ENCODE measurements at places on chromosomes 1 and 21.

- DNase-seq = no peak
Measured at GRCh38 chr1:243465738-243466137, 209.9 kb downstream of the SDCCAG8 start.

GRCh38 chr1:234763910-234764309 is 153.9 kb upstream of the IRF2BP2 start:
- no peak for DNase-seq

GRCh38 chr1:183638649-183639387 is 3.2 kb upstream of the ARPC5 start:
- no peak for DNase-seq

- no peak for DNase-seq
Measured at GRCh38 chr21:37342046-37342632, 24.4 kb upstream of the DYRK1A start.

DNA sequence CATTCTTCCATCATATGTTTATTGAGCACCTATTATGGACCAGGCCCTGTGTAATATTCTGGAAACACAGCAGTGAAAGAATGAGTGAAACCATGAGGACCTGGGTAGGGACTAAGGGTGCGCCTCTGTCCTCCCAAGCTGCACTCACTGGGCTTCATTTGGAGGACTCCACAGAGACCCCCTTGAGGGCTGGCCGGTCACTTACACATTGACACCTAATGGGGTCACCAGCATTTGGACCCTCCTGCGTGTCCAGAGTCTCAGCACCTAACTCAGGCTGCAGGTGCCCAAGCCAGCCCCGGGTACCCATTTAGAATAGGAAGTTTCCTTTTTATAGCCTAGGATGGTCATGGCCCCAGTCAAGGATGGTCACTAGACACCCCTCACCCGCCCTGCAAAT is 2.8 kb upstream of the FNDC5 start:
- DNase-seq = no peak

DNA sequence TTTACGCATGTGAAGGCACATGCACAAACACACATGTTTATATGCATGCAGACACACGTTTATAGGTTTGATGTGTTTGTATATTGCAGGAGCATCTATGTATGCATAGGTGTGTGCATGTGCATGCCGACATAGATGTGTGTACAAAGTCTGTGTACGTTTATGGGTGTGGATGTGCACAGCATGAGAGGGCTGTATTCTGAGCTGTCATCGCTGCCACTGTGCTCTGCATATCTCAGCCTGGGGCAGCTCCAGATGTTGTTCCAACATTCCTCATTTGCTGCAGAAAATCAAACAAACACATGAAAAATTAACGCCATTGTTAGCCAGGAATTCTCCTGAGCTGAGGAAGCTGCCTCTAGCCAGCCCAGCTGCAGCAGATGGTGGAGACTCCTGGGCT is 132.3 kb upstream of the CSF3R start:
- DNase-seq = no peak

DNA sequence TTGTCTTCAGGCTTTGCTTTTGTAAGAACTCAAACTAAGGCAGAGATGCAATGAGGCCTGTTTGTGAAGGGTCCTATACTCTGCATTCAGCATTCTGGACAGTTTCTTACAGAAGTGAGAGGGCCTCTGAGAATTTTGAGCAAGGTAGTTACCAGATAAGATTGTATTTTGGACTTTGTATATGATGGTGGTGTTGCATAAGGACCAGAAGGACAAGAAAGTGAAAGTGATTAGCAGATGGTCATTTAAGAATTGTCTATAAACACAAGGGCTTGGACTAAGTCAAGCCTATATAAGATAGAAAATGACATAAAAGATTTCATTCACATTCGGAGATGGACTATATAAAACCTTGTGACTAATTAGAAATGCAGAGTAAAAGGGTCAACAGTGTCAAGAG is 537.0 kb downstream of the PTBP2 start:
- DNase-seq = no peak

DNA sequence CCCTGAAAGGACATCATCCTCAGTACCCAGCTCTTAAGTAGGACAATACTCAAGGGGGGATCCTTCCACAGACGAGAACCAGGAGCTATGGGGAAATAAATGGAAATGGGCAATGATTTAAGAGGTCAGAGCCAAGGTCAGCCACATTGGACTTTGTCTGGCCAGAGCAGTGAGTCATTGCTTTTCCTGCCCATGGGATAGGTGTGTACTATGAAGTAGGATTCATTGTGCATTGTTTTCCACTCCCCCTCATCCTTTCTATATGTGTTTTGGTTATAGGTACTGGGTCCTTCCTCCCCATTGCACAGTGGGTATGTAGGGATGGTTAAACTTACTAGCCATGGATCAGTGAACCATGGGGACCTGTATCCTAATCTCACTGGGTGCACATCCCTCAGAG is 328.9 kb upstream of the USP25 start:
- no peak for DNase-seq

GRCh38 chr1:162236201-162236600 is 140.5 kb downstream of the SPATA46 start:
- DNase-seq = no peak

DNA sequence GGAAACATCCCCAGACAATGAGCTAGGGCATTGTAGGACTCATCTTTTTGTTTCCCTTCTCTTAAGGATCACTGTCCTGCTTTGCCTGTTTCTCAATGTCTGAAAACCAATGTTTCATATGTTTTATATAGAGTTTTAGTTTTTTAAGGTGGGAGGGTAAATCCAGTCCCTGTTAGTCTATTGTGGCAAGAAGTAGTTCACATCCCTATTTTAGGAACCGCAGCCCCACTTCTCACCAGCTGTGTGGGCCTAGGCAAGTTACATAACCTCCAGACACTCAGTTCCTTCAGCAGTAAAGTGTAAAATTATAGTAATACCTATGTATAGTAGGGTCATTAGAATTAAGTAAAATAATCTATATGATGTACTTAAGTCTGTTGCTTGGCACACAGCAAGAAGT is 105.8 kb upstream of the WLS start:
- no peak for DNase-seq

GRCh38 chr1:31665234-31665878 is 20.7 kb upstream of the PEF1 start:
- no peak for DNase-seq

DNA sequence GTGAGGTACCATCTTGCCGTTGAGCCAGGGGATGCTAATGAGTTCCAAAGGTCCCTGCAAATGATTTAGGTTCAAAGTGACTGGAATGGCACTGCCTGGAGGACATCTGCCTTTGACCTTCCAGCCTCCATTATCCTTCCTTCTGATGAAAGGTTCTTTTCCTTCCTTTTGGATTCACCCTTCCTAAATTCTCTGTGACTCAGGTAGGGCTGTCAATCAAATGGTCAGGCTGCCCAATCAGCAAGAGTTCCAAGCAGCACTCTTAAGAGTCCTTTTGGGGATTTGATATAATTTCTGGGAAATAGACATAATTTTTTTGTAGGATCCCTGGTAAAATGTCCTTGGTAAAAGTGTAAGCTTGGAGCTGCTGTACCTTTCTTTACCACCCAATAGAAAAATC is 58.8 kb upstream of the LMO4 start:
- no peak for DNase-seq

DNA sequence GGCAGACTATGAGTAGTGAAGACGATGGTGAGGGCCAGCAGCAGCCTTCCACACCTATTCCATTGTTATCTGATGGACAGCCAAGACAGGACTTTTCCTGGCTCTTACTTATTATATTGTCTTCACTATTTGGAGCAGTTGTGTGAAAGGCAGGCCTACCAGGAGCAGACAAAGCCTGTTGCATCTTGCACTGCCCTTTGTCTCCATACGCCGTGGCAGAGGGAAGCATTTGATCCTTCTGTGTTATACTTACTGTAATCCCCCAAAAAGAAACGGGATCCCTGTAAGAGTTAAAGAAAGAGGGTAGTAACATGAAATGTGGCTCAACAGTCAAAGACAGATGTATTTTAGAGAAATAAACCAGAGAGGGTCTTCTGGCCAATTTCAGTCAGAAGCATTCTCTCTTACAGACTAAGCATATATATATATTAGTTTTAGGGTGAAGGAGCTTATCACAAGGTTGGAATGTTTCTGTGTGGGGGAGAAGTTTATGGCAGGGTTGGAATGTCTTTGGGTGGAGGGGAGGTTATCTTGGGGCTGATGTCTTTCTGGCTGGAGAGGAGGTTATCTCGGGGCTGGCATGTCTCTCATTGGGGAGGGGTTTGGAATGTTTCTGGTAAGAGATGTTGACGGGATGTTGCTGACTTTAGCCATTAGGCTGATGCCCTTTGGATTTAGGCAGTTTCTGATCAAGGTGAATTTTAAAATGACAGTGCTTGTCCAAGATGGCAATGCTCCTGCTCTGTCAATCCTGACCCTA is 23.4 kb upstream of the HSD3B1 start:
- no peak for DNase-seq

- no peak for DNase-seq
Measured at GRCh38 chr1:111139324-111139955, 453 bp downstream of the DRAM2 start.

GRCh38 chr1:16367968-16368890 is 1.2 kb downstream of the SZRD1 start:
- DNase-seq = no peak

- no peak for DNase-seq
Measured at GRCh38 chr1:110170766-110171733, 20.8 kb downstream of the SLC6A17 start.

DNA sequence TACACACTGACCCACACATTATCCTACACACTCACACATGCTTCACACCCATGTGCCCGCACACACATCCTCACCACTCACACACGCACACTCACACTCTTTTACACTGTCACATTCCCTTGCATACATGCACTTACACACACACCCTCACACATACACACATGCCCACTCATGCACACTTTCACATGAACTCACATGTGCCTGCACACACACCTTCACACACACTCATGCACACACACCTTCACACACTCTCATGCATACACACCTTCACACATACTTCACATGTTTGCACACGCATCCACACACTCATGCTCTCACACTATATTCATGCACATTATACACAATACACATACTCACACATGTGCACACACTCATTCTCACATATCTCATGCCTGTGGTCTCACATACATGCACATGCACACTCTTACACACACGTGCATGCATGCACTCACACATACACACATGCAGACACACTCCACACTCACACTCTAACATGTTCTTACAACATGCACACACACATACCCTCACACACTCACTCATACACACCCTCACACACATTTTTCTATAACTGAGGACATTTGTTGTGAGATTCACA is 42.3 kb downstream of the RXRG start:
- no peak for DNase-seq

GRCh38 chr1:207904391-207904790 is 6.5 kb downstream of the CD34 start:
- no peak for DNase-seq

DNA sequence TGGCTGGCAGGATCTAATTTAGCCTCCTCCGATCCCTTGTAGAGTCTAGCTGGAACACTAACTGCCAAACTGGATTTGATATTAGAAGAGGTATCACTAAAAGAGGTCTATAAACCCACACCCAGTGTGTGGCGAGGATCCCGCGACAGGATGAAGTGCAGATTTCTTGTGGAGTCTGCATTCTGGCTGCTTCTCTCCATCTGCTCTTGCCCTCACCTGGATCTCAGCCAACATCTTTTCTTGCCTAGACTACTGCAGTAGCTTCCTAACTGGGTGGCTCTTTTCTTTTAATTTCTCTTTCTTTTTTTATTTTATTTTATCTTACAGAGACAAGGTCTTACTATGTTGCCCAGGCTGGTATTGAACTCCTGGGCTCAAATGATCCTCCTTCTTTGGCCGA is 48.9 kb upstream of the CAPZB start:
- DNase-seq = no peak

GRCh38 chr1:114342376-114342775 is 168.6 kb downstream of the TRIM33 start:
- DNase-seq = no peak

DNA sequence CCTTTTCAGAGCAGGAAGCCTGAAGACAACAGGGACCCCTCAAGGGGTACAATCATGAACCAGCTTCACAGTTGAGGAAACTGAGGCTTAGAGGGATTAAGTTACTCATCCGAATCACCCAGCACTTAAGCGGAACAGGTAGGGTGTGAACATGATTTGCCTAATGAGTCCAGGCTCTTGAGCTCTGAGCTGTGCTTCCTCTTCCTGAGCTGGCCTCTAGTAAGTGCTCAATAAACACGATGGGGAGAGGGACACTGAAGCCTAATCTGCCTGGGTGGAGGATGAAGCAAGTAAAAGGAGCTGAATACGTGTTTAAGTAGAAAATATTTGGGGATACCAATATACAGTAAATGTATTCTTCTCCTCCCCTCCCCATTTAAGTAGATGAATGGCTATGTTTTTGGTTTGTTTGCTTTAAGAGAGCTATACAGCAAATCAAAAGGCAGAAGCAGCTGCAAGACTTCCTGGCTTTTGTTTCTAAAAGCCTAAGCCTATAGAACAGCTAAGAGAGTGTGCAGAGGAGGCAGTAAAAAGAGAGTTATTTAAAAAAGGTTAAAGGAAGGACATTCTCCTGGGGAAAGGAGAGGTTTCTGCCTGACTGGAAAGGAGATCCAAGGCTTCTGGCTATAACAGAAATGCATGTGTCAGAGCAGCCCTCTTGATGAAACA is 20.5 kb downstream of the STPG1 start:
- DNase-seq = no peak

DNA sequence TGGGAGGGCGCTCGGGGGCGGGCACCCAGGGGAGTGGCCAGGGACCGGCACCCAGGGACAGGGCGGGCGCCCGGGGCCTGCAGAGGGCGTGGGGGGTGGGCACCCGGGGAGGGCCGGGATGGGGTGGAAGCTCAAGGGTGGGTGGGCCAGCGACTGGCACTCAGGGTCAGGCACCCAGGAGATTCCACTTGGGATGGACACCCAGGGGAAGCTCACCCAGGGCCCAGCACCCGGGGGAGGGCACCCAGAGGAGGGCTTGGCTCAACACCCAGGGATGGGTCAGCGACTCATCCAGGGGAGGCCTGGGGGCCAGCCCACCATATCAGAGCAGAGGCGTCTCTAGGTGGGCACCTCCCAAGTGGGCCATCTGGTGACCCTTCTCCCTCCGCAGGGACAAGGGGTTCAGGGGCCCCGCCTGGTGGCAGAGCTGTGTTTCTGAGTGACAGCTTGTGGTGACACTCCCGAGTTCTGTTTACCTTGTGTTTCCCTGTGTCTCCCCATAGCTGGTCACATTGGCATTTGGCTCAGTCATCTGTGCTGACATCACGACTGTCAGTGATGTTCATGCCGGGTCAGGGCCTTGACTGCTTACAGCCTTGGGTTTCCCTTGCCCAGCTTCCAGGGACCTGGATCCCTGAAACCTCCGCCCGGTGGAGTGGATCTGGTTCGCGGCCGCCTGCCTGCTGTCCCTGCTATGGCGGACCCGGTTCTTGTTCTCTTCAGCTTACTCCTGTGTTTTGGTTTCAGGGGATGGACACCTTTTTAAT is 749 bp downstream of the IBA57 start:
- no peak for DNase-seq

GRCh38 chr1:207145401-207146058 is 41.5 kb downstream of the C4BPA start:
- DNase-seq = no peak

- DNase-seq = no peak
Measured at GRCh38 chr1:233505130-233505529, 108.8 kb upstream of the KCNK1 start.

- no peak for DNase-seq
Measured at GRCh38 chr1:116167625-116168276, 56.6 kb downstream of the MAB21L3 start.

All from fibroblast of skin of left biceps (primary cell).